ENCODE measurements at places on chromosomes 4 and X.
A peak's percentile ranks its signal among the peaks of the same experiment; 100 is the strongest.

- no peak for DNase-seq
These were observed 279.7 kb downstream of the NR3C2 start for GRCh38 chr4:148162519-148162918.

DNA sequence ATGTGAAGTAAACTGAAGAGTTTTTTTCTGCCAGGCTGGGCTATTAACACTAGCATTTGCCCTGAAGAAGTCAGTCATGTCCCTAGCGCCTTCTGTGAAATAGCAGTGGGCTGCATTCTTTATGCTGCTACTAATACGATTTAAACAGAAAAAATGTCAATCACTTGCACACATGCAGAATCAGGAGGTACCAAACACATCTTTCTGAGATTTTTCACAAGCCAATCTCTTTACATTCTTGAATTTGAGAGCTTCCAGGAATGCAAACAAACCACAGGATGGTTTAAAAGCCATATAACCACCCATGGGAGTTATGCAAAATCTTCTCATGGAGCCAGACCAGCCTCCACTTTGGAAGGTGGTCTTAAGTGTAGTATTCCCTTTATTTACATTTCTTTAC, 220.1 kb downstream of the IQCM start:
- DNase-seq: peak; percentile 35

- DNase-seq: no peak
These were observed 113.0 kb downstream of the FBXW7 start for GRCh38 chr4:152422817-152423320.

DNA sequence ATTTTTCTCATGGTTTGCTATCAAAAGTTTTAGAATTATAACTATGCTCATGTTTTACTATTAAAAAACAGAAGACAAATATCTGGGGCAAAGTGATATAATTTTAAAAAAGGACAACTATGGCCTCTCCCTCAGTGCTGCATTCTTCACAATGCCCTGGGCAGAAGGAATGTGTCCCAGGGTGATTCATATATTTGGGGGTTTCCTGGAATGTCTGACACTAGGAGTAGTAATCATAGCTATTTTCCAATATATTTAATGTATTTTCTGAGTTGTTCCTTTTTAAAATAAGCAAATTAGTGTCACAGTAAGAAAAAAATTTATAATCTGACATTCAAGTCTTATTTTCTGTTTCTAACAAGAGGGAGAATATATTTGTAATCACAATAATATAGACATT, 281.7 kb downstream of the UNC5C start:
- peak; percentile 83 for DNase-seq

DNA sequence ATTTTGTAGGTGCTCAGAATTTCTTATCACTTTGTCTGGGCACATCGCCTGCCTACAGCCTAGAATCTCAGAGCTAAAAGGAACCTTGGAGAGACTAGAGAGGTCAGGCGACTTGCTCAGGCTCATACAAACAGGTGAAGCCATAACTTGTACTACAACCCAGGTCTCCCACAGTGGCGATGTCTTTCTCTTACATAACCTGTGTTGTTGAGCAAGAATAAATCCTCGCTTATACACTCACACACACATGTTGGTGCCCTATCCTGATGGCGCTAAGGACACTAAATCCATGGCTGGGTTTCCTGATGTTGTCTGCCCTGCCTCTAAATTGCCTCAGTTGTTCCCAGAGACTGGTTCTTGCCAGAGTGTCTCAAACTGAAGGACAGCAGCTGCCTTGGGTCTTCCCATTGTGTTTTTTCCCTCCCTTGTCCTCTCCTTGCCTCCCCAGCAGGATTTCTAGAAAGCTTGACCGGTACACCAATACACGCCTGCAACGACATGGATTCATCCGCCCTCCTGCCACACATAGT, 1.6 kb downstream of the TSC22D3 start:
- DNase-seq: no peak

DNA sequence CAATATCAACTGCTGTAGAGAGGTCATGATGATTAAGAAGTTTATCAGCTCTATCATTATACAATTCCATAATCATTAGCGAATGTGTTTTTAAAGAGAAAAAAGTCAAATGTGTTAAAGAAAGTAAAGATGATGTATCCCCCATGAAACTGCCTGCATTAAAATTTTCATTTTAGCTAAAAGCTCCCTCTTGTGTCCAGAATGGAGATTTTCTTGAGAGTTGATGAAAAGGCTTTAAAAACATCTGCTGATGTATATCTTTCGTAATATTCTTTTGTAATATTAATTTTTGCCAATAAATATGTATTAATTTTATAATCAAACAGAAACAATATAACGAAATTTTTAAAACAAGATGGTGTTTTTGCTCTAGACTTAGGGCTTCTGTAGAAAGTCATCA, 52.1 kb upstream of the LHFPL1 start:
- peak; percentile 15 for DNase-seq

- no peak for DNase-seq
These were observed 71.3 kb downstream of the LRBA start for GRCh38 chr4:150943818-150944217.

- peak; percentile 53 for DNase-seq
These were observed 28.4 kb downstream of the GUCY1B1 start for GRCh38 chr4:155787113-155787710.

- no peak for DNase-seq
These were observed 4.7 kb downstream of the ZXDB start for GRCh38 chrX:57596516-57596915.

GRCh38 chr4:170497112-170497511, 407.4 kb upstream of the AADAT start:
- peak; percentile 8 for DNase-seq

DNA sequence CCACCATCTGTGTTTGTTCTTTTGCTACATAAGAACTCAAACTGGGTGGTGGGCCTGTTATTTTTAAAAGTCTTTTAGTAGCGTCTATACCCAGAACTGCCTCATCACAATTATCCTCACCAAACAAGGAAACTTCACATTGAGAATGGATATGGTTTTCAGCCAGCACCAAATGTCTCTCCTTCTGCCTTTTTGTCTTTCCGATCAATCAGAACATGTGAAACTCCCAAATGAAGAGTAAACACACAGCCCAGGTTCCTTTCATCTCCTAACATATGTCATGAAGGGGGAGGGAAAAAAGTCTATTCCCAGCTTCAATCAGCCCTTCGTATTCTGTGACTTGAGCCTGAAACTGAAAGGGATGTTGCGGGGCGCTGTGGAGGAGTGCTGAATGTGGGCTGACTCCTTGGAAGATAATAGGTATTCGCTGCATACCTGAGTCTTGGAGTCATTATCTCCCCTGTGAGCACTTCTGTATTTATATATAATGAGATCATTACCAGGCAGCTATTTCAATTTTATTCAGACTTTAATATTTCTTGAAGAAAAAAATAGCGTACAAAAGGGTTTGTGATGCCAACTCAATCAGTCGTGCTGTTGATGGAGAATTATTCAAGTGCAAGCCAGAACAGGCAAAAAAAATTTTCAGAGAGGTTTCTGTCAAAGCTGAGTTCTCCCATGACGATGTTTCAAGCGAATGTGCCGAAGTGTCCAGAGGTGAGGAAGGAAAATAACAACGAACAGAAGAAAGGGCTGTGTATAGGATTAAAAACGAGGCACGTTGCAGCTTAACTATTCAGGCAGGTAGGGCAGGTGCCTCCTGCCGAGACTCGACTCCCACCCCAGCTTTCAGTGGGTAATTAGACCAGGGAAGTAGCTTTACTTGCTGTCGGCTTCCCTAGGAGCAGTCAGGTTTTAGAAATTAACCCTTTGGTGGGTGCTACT, 163.9 kb upstream of the NOCT start:
- no peak for DNase-seq

- peak; percentile 45 for DNase-seq
These were observed 1165.9 kb upstream of the TENM3 start for GRCh38 chr4:181077341-181077740.

- no peak for DNase-seq
These were observed 14.2 kb upstream of the PABPC4L start for GRCh38 chr4:134215620-134216344.

DNA sequence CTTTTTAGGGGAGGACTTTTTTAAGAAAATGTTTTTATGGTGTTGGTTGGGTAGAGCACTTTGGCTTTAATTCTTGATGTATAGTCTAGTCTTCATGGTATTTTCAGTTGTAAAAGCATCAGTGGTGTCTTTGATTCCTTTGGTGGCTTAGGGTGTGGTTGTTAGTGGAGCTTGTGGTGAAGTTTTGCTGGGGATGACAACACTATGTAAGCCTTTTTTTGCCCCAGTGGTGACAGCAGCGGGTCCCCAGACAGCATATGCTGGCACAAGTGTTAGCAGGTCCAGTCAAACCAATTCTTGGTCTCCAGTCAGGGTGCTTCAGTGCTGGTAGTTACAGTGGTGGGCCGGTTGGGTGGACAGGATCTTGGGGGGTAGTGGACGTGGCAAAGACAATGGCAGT, 52.0 kb downstream of the CHIC1 start:
- no peak for DNase-seq

- DNase-seq: peak; percentile 50
These were observed 54.6 kb upstream of the LDB2 start for GRCh38 chr4:16952896-16953630.

DNA sequence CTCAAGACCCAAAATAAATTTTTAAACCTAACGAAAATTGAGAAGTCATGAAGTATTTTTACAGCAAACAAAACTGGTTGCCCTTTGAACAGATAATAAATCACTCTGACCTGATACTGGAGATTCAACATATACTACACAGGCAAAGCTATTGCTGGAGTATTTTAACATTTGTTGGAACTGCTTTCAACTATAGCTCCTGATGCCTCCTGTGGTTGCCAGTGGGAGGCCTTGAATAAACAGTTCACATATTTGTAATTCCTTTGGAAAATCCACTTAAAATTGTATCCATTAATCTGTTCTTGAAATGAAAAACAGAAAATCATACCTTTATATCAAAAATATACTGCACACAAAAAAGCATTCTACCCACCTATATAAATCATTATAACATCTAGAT, 605.1 kb downstream of the KCTD8 start:
- DNase-seq: no peak

DNA sequence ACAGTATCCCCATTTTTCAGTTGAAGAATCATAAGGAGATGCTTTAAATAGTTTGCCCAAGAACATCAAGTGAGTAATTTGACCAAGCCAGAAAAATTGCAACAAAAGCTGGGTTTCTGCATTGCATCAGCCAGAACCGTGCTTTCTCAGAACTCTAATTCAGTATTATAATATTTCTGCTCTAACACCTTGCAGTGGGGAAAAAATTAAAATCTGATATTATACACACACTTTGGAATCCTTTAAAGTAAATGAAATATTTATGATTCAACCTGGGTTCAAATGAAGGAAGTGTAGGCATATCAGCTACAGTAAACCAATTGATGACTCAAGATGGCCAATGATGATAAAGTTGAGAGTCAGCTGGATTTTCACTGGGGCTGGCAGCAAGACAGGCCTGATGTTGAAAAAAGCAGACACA, 387.6 kb upstream of the ZFP42 start:
- peak; percentile 84 for DNase-seq

DNA sequence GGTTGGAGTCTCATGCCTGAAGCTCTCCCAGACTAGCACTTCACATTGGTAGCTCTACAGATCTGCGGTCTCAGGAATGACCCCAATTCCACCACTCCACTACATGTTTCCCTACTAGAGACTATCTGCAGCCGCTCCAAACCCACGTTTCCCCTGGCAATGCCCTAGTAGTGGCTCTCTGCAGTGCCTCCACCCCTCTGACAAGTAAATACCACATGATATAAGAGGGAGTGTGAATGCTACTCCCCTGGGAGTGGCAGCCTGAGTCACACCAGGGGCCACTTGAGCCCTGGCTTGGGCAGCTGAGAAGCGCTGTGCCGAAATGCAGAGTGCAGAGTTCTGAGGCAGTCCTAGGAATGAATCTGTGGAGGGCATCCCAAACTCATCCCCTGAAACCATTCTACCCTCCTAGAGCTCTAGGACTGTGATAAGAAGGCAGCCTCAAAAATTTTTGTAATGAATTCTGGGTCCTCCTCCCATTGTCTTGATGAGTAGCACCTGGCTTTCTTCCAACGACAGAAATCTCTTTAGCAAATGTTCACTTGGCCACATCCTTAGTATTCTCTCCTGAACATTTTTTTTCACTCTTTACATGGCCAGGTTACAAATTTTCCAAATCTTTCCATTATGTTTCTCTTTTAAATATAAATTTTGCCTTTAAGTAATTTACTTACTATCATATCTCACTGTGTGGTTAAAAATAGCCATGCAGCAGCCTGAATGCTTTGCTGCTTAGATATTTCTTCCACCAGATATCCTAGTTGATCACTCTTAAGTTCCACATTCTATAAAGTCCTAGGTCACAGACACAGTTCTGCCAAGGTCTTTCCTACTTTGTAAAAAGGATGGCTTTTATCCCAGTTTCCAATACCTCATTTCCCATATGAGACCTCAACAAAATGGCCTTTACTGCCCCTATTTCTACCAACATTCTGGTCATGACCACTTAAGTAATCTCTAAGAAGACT, 160.2 kb upstream of the CPEB2 start:
- DNase-seq: peak; percentile 40

- DNase-seq: peak; percentile 95
These were observed 112.4 kb upstream of the SPRY1 start for GRCh38 chr4:123284168-123284567.

GRCh38 chrX:15492469-15492868, 664 bp downstream of the PIR start:
- DNase-seq: no peak

- no peak for DNase-seq
These were observed 117.6 kb downstream of the FGF16 start for GRCh38 chrX:77564823-77565222.

GRCh38 chr4:2702770-2703169, 53.4 kb downstream of the TNIP2 start:
- no peak for DNase-seq

GRCh38 chr4:22686141-22686540, 6.6 kb upstream of the GBA3 start:
- peak; percentile 27 for DNase-seq

DNA sequence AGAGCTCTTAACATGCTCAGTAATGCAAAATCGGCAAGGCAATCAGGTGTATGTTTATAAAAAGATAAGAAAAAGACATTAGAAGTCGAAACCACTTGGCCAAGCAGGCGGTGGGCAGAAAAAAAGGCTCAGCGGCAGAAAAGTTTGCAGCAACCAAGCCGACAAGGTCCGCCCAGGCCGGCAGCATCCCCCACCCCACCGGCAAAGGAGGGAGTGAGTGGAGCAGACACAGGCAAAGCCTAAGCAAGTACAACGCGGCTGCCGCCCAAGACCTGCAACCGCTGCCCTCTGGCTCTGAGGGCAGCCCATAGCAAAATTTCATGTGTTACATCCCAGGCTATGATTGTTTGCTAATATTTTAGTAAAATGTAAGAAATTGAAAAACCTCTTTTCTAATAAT, 125.4 kb upstream of the ZCCHC13 start:
- no peak for DNase-seq

GRCh38 chr4:176123710-176124407, 58.2 kb downstream of the WDR17 start:
- peak; percentile 25 for DNase-seq

DNA sequence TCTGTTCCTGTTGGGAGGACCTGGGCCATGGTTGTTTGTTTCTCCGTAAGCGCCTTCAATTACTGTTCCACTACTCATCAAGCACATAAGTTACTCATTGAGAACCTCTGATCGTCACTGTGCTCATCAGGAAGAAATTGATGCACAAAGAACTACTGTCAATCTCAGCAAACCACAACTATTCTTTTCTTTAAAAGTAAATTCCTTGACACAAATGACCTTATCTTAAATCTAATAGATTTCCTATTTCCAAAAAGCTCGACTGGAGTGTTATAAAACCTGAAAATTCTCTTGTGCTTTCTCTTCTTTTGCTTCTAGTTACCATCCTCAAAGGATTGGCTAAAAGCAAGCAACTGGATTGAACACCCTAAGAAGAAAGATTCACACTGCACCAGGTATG, at the start of gene MUC7:
Gene MUC7 (plus strand): TSS at position 301 of the 400 bp plus-strand sequence. CDS start 1,825 bp downstream, outside the sequence.
- DNase-seq: no peak
